ENCODE measurements at places on chromosomes 2 and 18.

- DNase-seq: no peak
Measured at GRCh38 chr2:235716875-235717496, 223.1 kb downstream of the AGAP1 start.

GRCh38 chr18:45054636-45055035, 373.9 kb downstream of the SETBP1 start:
- DNase-seq: no peak

DNA sequence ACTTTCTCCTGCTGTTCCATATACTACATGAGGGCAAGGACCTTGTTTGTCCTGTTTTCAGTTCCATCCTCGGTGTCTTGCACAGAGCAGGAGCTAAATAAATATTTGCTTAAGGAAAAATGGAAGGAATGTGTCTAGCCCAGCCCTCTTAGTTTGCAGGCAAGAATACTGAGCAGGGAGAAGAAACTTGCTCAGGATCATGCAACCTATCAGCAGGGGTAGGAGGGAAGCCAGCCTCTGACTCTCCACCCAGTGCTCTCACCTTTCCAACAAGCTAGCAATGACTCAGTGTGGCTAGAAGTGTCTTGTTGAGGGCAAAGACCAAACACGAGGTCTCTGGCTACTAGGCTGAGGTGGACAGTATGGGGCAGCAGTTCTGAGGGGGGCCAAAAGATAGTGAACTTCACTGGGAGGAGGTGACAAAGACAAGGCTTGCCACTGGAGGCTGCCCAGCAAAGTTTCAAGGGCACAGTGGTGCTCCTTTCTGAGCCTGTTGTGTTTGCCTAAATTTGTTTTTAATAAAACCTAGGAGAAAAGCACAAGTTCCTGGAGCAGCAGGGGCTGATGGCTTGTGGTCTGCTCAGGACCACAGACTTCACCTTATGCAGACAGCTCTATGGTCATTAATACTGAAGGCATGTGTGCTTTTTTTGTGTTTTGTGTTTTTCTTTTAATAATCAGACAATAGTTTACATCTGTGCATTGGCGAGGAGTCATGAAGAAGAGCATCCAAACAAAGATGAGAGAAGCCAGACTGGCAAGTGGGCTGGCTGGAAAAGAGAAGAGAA, 49.1 kb upstream of the CTAGE1 start:
- no peak for DNase-seq

- DNase-seq: no peak
Measured at GRCh38 chr2:27989149-27989548, 98.6 kb downstream of the BABAM2 start.

- no peak for DNase-seq
Measured at GRCh38 chr2:127634066-127634617, 11.8 kb upstream of the GPR17 start.

GRCh38 chr18:50822756-50823155, 2.9 kb upstream of the MRO start:
- no peak for DNase-seq

DNA sequence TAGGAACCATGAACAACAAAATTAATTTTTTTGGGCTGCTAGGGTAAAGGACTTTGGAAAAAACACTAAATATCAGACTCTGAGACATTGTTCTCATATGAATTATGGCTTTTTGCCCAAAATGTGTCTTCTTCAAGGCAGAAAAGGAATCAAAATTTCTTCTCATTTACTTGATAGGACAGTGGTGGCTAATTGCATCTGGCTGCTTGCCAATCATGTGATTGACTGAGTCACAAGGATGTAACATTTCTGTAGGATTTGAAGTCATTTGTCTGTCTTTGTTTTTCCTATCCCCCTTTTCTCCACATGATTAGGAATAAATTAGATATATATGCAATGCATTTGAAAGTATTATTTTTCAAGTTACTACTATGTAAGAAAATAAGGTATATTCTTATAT, 130.2 kb downstream of the SLC4A10 start:
- no peak for DNase-seq

DNA sequence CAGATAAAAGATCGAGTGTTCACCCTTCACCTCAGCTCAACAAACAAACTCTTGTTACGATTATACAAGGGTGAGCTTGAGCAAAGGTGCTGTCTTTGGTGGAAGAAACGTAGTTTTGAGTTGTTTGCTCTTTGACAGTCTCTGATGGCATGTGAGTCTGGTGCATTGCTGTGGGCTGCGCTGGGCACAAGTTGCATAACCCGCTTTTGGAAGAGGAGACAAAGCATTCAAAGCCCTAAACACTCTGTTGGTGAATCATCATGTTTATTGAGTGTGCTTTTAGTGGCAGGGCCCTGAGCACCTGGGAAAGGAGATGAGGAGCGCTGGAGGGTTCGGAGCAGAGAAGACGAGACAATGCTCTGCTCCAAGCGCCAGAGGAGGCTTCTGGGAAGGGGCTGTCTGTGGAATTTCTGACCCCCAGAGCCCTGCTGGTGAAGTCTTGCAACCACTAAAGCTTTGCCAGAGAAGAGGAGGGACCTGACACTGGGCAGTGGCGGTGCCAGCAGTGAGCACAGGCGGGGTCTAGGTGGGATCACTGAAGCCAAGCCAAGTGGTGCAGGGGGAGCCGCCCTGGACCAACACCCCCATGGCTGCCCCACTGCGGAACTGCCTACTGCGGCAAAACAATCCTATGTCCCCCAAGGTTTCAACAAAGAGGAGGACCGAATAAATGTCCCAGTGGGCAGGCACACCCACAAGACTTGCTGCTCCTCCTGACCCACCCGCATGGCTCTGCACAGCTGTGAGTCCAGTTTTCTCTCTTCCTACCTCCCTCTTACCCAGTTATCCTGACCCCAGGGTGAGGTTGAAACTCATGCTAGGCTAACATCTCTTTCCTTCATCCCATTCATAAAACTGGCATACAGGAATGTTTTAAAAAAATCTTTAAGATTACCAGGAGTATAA, 64.0 kb downstream of the TNFRSF11A start:
- no peak for DNase-seq

- no peak for DNase-seq
Measured at GRCh38 chr18:40546875-40547274, 1408.2 kb upstream of the PIK3C3 start.

DNA sequence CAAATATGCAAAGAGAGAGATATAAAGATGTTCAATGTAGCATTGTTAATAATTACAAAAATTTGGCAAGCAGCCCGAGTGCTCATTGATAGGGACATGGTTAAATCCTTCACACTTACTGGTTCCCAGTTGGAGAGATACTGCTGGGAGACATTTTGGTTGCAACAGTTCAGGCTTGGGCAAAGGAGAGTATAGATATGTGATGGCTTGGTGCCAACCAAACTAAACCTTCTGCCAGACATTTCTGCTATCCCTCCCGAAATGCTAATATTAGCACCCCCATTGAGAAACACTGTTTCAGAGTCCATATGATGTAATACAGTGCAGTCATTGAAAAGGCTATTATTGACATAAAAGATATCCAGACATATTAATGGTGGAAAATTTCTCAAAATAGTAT, 11.5 kb downstream of the GEN1 start:
- no peak for DNase-seq

- no peak for DNase-seq
Measured at GRCh38 chr2:96107708-96108065, 8.7 kb downstream of the ADRA2B start.

DNA sequence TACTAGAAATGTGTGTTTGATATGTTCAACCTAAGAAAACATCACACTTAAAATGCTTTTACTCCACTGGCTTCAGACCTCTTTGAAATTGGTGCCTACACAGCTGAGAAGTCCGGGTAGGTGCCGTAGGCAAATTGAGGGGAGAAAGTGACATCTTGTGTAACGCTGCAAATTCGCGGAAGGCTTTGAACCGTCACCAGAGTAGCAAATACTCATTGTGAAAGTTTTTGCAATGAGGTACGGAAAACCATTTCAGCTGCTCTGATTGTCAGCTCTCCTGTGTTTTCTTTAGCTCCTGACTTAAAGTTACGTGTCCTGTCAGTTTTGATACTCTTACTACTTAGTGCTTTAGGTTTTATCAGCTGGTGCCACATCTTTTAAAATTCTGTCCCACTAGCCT, 224.5 kb downstream of the FAM210A start:
- peak; percentile 3 for DNase-seq

DNA sequence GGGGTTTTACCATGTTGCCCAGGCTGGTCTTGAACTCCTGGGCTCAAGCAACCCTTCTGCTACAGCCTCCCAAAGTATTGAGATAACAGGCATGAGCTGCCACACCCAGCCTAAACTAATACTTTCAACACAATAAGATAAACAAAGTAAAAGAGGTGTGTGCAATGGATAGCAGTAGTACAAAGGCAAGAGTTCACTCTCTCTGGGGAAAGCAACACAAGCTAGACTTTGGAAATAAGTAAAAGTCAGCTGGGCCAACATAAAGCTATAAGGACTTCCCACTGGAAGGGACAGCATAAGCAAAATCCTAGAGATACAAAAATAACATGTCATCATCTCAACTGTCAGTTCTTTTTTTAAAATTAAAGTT, 5.2 kb upstream of the NOSTRIN start:
- DNase-seq: no peak

- DNase-seq: no peak
Measured at GRCh38 chr2:109239720-109240119, 110.7 kb downstream of the SH3RF3 start.

GRCh38 chr18:75752740-75753263, 325.3 kb upstream of the SMIM21 start:
- DNase-seq: peak; percentile 0

- no peak for DNase-seq
Measured at GRCh38 chr2:239187464-239188253, 213.2 kb downstream of the HDAC4 start.

- no peak for DNase-seq
Measured at GRCh38 chr18:22026889-22027288, 142.5 kb upstream of the GATA6 start.

- DNase-seq: no peak
Measured at GRCh38 chr2:121355488-121355887, 70.5 kb upstream of the TFCP2L1 start.

- DNase-seq: no peak
Measured at GRCh38 chr2:25330273-25330672, 11.5 kb downstream of the DNMT3A start.

DNA sequence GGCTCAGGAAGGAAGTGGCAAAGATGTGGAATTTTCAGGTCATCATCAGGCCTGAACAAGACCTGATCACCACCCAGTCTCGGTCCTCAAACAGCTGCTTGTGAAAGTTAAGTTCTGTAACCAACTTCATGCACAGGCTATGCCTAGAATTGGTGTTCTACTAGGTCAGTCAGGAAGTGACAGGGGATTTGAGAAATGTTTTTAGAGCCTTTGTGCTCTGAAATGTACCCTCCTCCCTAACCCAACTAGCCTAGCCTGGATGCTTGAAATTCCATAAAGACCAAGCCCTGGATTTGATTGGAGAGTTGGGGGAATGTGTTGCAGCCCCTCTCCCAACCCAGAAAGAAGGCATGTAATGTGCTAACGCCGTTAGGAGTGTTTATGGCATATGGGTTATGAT, 63.3 kb downstream of the TGOLN2 start:
- no peak for DNase-seq

DNA sequence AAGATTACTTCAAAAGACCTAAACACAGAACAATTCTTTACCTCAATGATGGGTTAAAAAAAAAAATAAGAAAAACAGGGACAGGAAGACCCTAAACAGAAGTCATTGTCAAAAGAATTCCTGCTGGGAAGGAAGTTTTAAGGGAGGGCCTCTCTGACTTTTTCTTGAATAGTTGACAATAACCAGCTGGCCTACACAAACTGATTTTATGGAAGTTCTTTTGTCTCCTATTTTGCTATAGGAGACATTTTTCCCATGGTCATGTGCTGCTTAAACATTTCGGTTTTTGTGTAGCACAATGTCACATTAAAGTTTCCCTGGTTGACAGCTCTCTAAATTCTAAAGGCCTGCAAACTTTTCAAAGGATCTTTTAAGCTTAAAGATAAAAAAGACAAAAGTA, 55.3 kb downstream of the RFTN2 start:
- DNase-seq: no peak

DNA sequence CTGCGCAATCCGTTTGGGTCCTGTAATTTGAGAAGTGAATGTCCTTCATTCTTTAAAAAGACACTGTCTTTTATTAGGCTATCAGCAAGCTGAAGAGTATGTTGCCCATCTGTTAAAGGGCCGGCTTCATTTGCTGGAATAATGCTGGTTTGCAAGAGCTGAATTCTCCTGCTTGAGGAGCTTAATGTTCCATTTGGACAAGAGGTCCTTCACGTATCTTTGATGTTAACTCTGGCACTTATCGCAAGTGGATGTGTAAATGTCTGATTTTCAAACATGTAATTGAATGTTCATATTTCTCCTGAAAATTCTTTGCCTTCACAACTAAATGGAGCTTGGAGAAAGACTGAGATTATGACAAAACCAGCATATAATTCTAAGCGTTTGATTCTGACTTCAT, 280.8 kb upstream of the NRP2 start:
- DNase-seq: no peak

- DNase-seq: peak; percentile 13
Measured at GRCh38 chr2:118185210-118186109, 97.2 kb downstream of the INSIG2 start.

DNA sequence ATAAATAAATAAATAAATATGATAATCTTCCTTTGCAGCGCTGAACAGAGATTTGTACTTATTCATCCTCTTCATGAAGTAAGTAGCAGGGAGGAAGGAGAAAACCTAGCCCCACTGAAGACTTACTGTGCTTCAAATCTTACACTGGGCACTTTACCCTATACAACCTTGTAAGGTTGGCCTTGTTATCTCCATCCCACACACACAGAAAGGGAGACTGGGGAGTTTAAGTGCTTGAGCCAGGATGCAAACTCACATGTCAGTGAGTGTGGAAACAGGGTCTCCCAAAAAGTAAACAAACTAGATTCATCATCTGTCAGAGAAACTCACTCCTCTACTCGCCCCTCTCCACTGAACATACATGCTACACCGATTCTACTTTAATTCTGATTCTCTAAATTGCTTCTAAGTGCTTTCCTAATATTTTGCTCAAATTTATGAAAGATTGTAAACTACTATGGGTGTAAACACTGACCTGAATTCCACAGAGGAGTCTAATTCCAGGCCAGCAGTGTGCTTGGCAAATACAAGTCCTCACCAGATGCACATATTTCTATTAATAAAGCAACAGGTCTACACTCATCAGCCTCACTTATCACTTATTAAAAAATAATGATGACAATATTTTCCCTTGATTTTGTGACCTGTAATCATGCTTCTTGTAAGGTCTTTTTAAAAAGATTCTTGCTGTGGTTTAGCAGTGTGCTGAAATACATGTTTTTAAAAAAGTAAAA, 155.5 kb downstream of the TCF4 start:
- no peak for DNase-seq

GRCh38 chr2:61970807-61971556, 65.5 kb downstream of the COMMD1 start:
- no peak for DNase-seq
